GOT3 (cell line): ENCODE measurements at places on chromosomes 2 and 18.

DNA sequence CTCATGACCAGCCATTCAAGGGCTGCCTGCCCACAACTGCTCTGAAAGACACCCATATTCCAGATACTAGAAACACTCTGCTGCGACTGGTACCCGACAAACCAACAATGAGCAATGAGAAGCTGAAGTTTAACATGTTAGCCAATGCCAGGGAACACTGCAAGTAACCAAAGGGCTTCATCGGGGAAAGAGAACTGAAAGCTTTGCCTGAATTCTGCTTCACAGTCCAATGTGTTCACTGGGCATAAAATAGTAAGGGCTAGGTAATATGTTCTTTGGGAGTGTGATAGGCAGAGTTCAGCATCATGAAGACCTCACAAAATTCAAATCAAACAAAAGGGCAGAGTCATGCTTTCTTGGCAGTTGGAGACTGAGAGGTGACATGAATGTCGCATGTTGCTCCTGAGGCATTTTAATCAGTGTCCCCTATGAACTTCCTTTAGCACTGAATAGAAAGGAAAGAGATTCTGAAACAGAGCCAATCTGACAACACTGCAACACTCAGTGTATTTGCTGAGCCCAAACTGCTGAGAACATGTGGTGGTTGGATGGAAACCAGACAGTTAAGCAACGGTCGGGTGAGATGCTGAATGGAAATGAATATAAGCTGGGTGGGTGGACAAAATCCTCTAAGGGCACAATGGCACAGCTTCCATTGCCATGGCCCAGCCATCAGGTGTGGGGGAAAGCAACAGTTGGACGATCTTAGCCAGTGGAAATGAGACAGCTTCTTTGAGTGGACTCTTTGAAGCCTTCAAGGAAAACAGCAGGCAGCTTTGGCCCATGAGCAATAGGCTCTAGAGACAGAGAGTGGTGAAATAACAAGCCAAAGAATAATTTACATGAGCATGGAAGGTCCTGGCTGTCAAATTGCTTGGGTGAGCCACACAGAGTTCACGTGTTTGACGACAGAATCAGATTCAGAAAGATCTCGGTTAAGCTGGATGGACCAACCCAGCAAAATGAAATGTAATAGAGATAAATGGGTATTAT is 277.5 kb downstream of the AFF3 start:
- no peak for DNase-seq

DNA sequence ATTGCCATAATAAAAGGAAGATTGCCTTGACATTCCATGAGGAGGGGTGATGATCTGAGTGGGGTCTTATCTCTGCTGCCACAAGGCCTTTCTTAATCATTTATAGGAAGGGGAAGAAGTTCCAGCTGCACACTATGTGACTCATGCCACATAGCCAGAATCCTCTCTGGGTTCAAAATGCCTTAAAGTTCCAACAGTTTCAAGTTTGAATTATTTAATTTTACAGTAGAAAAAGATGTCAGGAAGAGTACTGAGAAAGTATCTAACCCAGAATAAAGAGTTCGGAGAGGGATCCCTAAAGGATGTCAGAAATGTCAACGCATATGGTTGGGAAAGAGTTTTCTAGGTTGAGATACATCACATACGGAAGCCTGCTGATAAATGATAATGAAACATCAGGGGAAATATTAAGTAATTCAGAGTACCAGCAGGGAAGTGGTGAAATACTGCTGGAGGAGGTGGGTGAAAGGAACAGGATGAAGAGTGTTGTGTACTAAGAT is 999.9 kb downstream of the TSN start:
- DNase-seq, result no peak

DNA sequence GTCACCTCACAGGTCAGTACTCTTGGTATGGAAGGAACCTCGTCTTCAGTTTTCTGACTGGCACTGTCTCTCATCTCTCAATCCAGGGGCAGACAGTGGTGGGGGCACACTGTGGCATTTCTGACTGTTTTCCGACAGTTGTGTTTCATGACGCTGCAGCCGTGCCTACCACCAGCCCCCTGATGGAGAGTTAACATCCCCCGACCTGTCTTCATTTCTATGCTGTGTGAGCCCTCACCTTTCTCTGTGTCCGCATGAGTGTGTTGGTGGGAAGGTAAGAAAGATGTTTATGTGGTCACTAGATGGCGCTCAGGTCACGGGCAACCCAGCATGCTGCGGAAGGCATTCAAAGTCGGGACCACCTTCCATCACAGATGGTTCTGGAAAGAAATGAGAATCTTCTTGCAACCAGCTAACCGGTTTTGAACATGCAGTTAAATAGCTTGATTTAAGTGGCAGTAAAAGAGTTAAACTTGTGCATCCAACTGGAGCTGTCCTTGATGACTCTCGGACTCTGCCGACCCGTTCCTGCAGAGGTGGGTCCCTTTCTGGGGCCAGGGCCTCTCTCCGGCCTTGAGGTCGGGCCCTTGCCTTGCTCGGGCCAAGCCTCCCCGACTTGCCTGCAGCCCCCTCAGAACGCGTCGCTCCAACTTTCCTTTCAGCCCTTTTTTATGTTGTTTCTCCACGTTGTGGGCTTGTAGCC is 92.4 kb downstream of the DYSF start:
- DNase-seq, result no peak

- DNase-seq, result no peak
Observed at GRCh38 chr2:59912042-59912441, 641.4 kb downstream of the BCL11A start.

- no peak for DNase-seq
Observed at GRCh38 chr2:120805602-120806001, 69.9 kb downstream of the GLI2 start.

- DNase-seq, result no peak
Observed at GRCh38 chr18:54787616-54788015, 40.7 kb upstream of the RAB27B start.

DNA sequence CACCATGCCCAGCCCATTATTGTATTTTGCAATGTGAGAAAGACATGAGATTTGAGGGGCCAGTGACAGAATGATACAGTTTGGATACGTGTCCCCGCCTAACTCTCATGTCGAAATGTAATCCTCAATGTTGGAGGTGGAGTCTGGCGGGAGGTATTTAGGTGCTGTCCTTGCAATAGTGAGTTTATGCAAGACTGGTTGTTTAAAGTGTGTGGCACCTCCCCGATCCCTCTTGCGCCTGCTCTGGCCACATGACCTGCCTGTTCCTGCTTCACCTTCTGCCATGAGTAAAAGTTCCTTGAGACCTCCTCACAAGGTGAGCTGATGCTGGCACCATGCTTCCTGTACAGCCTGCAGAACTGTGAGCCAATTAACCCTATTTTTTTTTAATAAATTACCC is 16.6 kb downstream of the CNDP1 start:
- no peak for DNase-seq

- DNase-seq, result no peak
Observed at GRCh38 chr18:3816610-3817363, 366.8 kb downstream of the TGIF1 start.

DNA sequence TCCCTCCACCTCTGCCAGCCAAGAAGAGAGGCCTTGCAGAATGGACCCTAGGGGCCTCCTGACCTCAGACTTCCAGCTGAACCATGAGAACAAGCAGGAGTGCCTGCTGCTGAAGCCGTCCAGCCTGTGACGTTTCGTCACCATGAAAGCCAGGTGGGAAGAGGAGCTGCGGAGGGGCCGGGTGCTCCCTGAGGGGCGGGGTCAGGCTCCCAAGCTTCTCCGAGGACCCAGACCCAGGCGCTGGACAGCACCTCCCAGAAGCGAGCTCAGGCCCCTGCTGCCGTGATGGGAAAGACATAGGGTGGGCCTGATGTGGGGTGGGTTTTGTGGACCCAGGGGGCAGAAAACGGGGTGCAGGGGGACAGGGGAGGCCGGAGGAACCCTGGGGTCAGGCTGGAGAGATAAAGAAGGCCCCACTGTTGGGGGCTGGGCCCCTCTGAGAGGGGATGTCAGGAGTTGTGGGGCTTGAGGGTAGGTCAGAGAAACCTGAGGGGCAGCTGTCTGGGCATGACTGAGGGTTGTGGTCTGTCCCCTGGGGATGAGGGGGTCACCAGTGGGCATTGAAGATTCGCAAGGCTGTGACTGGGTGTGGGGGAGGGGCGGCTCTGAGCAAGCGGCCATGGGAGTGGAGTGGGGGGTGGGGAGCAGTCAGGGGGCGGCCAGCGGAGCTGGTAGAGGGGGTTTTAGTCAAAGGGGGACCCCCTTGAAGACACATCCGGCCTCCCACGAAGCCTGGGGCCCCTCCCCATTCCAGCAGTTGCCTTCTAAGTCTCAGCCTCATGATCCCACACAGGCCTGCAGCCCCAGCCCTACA is 73.4 kb upstream of the ODC1 start:
- no peak for DNase-seq

- no peak for DNase-seq
Observed at GRCh38 chr2:160647967-160648685, 154.5 kb upstream of the RBMS1 start.

DNA sequence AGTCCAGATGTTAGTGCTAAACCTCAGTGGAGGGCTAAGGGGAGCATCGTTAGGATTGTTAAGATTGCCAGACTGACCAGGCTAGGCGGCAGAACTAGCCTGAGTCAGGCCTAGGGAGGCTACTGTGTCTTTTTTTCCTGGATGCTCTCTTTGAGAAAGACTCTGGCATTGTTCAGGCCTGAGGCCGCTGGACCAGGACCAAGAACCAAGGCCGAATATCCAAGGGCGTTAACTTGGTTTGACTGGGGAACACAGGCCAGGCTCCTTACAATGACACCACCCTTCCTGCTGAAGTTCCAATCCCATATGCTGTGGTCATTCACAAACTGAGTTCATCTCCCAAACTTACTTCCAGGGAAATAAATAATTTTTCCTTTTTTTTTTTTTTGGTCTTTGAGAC is 10.6 kb downstream of the HTRA2 start:
- no peak for DNase-seq

- no peak for DNase-seq
Observed at GRCh38 chr2:234289834-234290590, 206.9 kb downstream of the ARL4C start.

DNA sequence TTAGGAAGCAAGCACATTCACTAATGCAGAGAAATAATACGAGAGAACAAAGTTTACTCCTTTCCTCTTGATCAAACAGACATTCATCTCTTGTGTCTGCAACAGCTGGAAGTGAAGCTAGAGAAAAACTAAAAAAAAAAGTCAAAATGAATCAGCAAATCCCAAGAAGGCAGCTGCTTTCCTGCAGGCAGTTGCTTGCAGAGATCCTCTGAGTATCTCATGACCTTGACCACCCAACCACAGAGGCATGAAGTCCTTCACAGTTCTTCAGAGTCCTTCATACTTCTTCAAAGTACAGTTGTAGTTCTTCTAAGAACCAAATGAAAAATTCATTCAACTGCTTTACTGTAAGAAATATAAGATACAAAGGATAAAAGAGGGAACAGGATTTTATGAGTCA is 97.2 kb upstream of the ACVR1C start:
- no peak for DNase-seq

DNA sequence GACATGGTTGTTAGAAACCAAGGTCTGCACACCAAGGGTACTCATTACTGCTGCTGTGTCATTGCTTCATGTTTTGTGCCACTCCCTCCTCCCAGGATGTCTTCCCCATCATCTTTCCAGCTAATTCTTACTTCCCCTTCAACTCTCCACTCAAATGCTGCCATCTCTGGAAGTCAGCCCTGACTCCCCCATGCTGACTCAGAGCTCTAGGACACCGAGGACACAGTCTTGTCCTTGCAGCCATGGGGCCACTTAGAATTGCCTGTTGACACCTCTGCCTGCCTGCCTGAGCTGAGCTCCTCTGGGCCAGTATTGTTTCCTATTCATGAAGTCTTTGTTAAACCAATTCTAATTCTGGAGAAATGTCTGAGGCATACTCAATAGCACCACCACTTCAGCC is 100.2 kb downstream of the GYPC start:
- no peak for DNase-seq

- DNase-seq, result no peak
Observed at GRCh38 chr18:22141211-22141610, 28.2 kb upstream of the GATA6 start.

DNA sequence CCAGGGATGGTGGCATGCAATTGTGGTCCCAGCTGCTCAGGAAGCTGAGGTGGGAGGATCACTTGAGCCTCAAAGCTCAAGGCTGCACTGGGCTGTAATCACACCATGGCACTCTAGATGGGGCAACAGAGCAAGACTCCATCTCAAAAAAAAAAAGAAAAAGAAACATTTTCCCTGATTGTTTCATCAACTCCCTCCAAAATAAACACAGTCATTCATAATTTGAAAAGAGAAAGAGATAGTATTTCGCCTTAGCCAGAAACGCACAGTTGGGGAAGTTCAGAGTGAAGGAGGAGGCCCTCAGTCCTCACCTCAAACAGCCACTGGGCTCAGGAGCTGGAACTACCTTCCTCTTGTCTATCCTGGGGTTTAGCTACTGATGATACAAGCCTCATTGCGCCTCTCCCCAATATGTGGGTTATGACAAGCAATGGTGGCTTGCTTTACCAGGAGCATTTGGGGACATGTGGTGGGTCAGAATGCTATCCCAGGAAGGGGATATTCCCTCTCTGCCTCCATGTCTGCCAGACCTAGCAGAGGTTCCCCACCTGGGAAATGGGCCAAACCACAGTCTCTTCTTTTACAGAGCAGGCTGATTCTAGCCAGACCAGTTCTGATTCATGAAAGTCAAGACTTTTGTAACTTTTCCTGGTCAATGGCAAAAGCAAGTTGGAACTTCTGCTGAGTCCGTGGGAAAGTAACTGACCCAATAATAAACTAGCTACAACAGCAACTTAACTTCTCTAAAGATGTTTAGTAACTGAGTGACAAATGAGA is 22.2 kb upstream of the TMEM87B start:
- DNase-seq, result no peak

- DNase-seq, result no peak
Observed at GRCh38 chr2:150490466-150490865, 3.0 kb upstream of the RND3 start.

- no peak for DNase-seq
Observed at GRCh38 chr2:231751042-231751815, 29.9 kb downstream of the PDE6D start.

GRCh38 chr2:124353656-124354055 is 328.6 kb downstream of the CNTNAP5 start:
- DNase-seq, result no peak

- DNase-seq, result no peak
Observed at GRCh38 chr2:157611726-157612125, 16.9 kb downstream of the ACVR1C start.

- no peak for DNase-seq
Observed at GRCh38 chr2:56729212-56729611, 545.4 kb downstream of the CCDC85A start.

DNA sequence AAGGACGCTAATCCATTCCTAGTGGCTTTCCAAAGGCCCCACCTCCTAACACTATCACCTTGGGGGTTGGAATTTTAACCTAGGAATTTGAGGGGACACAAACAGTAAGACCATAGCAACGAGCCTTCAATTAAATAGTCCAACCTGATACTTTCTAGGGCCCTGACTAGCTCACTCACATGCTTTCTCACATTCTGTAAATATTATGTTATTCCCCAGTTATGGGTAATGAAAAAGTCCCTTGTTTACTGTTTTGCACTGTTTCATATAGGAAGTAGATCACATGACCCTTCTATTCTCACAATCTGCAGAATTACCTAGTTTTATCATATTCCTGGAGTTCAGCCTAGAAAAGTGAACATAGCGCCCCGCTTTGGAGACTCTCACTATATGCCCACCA is 1212.1 kb upstream of the ACVR2A start:
- no peak for DNase-seq

- no peak for DNase-seq
Observed at GRCh38 chr2:120738786-120739437, 3.2 kb downstream of the GLI2 start.

GRCh38 chr2:45344502-45344901 is 266.6 kb downstream of the SRBD1 start:
- no peak for DNase-seq

GRCh38 chr2:75284345-75284744 is 85.0 kb upstream of the TACR1 start:
- no peak for DNase-seq

- DNase-seq, result no peak
Observed at GRCh38 chr2:29011418-29012060, 30.4 kb downstream of the TOGARAM2 start.
